ENCODE measurements at places on chromosomes 12 and 14.

DNA sequence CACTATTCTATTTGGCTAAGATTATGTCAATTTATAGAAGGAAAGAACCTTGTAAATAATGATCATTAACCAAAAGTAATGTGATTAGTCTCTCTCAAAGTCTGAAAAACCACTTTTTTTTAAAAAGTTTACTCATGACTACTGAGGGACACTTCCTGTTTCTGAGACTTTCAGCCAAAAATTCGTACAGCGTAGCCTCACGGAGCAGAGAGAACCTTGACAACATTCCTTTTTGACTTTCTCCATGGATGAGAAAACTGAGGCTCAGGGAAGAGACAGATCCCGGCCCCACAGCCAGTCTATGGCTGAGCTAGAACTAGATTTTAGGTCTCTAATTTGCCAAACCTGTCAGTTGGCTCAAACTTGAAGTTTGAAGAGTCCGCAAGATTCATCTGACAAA lies 68.2 kb downstream of the DAD1 start:
- DNase-seq, result no peak

- DNase-seq, result no peak
These were observed 375.3 kb downstream of the C12orf75 start for GRCh38 chr12:105705765-105706164.

DNA sequence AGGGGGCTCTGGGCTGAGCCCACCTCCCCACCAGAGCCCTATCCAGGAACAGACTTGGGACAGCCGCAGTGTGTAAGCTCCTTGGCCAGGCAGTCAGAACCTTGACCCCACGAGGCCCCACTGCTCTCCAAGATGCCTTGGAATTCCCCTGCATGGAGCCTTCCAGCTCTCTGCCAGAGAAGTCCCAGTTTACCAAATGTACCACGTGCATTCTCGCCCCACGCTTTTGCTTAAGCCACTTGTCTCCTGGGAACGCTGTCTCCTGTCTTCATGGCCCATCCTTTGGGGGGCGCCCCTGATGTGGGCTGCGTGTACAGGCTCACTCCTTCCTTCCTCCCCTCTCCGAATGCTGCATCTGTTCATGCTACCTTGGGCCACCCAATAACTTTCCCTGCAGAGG lies 7.9 kb downstream of the FAIM2 start:
- DNase-seq, result no peak

- no peak for DNase-seq
These were observed 31.6 kb downstream of the WBP11 start for GRCh38 chr12:14771651-14772137.

DNA sequence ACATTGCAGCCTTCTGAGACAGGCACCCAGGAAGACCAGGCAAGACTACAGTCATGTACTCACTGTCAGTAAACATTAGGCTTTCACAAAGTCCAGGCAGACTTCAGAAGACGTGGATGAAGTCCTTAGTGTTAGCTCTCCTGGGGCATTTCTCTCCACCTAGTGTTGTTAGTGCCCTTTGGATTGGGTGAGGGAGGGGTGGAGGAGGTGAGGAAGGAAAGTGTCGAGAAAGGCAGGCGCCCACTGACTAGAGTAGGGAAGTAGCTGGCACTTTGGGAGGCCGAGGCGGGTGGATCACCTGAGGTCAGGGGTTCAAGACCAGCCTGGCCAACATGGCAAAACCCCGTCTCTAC lies 20.2 kb downstream of the TMEM229B start:
- no peak for DNase-seq

- no peak for DNase-seq
These were observed 72.0 kb downstream of the ZFC3H1 start for GRCh38 chr12:71591601-71592000.

GRCh38 chr12:131330106-131330815 lies 376.6 kb downstream of the ADGRD1 start:
- no peak for DNase-seq

GRCh38 chr14:104635717-104636116 lies 31.1 kb upstream of the TMEM179 start:
- DNase-seq, result no peak

GRCh38 chr12:76080729-76081415 lies 3.6 kb downstream of the NAP1L1 start:
- no peak for DNase-seq

- DNase-seq, result no peak
These were observed 76.5 kb downstream of the TRMT5 start for GRCh38 chr14:60904381-60904780.

DNA sequence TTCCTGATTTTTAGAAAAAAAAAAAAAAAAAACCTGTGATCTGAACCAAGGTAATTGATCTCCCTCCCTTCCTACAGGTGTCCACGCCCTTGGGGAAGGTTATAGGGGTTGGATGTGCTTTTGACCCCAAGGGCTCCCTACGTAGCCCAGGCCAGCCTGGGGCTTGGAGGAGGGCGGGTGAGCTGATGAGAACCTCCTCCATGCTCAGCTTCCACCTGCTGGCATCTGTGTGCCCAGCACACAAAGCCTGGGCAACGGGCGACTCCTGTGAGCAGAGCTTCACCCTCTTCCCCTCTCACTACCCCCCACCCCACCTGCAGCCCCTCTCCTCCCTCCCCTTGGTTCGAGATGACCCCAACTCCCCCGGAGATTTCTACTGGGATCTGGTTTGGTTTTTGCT lies 25.3 kb upstream of the INF2 start:
- DNase-seq, result no peak

DNA sequence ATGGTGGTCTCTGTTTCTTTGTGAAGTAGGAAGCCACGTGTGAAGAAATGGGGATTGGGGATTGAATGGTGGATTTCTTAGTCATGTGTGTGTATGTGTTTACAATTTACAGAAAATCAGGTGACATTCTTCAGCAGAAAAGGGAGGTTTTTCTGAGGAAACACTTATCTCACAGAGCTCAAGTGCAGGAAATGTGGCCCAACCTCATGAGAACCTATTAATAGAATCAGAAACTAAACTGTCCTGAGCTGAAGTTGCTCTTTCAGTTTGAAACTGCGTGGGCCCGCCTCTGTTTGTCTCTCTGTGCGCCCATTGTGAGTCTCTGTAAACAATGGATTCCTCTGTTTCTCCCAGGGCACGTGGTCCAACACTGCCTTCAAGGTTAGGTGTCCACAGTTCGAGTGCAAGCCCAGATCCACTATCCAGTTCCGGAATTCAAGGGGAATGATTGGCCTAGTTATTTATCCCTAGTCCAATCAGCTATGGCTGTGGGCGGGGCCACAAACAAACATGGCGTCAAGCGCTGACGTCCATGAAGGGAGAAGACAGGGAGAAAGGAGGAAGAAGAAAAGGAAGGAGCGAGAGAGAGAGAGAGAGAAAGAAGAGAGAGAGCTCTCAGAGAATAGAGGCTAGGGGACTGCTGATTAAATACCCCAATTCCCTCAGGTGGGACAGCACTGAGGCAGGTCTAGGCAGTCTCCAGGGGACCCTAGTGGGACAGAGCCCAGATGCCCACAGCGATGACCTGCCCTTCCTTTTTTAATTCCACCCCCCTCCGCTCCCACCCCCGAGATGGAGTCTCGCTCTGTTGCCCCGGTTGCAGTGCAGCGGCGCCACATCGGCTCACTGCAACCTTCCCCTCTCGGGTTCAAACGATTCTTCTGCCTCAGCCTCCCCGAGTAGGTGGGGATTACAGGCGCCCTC lies 31.4 kb upstream of the C12orf76 start:
- DNase-seq, result no peak

DNA sequence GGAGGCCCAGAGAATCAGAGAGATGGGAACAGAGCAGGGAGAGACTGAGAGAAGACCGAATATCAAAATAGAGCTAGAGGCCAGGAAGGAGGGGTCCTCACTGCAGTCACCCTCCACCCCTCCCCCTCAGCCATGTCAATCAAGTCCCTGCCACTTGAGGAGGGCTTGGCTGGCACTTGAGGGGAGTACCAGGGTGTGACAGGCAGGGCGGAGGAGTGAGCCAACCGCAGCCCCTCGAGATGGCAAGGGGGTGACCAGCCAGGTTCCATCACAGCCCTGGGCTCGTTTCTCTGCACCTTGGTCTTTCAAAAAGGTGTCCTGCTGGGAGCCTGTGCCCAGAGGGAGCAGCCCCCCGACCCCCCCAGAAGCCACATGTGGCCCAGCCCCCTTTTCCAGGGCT lies 4.2 kb downstream of the AQP5 start:
- no peak for DNase-seq

DNA sequence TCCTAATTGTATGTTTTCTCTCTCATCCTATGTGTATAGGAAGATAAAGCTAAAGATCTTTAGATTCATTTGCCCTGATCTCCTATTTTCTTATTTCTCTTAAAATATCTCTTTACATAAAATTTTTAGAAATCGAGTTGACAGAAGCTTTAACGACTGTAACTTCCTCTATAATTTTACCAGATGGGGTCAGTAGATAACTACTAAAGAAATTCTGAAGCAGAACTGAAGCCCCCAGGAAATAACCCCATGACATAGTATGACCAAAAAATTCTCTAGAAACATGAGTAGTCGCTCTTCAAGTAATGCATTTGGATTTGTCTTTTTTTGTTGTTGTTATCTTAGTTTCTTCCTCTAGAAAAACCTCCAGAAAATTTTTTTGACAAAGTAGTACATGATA lies 288.0 kb downstream of the ERC1 start:
- no peak for DNase-seq

- no peak for DNase-seq
These were observed 31.9 kb upstream of the MON2 start for GRCh38 chr12:62434494-62435302.

GRCh38 chr12:94327809-94328208 lies 131.9 kb downstream of the CEP83 start:
- no peak for DNase-seq

DNA sequence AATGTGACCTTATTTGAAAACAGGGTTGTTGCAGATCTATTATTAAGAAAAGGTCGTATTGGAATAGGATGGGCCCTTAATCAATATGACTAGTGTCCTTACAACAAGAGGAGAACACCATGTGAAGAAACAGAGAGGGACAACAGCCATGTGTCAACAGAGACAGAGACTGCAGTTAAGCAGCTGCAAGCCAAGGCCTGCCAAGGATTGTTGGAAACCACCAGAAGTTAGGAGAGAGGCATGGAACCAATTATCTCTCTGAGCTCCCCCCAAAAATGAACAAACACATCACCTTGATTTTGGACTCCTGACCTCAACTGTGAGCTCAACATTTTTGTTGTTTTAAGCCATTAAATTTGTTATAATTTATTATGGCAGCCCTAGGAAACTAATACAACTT lies 214.6 kb upstream of the PRKD1 start:
- no peak for DNase-seq

DNA sequence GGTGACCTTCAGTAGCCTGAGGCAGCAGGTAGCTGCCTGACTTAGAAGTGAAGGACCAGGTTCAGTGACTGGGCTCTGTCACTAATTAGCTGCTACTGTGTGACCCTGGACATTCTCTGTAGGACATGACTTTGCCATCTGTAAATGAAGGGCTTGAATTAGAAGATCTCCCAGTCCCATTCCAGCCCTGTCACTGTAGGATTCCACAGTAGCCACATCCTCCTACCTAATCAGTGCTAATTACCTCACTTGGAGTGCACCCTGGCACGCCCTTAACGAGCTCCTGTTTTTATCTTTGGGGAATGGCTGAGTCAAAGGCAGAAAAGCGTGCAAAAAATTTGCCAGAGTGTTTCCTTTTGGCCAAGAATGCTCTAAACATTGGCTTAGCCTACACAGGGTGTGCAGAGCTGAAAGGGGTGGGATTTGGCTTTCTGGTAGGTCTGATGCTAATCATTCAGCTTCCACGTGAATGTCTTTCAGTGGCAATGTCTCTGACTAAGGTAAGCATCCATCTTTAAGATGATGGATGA lies 6.8 kb downstream of the NTF3 start:
- DNase-seq, result no peak

DNA sequence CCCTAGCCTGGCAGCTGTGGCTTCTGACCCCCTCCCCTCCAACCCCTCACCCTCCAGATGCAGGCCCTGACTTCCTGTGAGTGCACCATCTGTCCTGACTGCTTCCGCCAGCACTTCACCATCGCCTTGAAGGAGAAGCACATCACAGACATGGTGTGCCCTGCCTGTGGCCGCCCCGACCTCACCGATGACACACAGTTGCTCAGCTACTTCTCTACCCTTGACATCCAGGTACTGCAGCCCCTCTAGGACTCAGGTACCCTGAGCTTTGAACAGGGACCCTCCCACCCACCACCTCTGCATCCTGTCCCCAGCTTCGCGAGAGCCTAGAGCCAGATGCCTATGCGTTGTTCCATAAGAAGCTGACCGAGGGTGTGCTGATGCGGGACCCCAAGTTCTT lies 6.0 kb upstream of the IRF9 start:
- no peak for DNase-seq

GRCh38 chr12:16130343-16130742 lies 147.1 kb downstream of the SLC15A5 start:
- no peak for DNase-seq

- no peak for DNase-seq
These were observed 120.7 kb downstream of the FOXN3 start for GRCh38 chr14:89296281-89296745.

DNA sequence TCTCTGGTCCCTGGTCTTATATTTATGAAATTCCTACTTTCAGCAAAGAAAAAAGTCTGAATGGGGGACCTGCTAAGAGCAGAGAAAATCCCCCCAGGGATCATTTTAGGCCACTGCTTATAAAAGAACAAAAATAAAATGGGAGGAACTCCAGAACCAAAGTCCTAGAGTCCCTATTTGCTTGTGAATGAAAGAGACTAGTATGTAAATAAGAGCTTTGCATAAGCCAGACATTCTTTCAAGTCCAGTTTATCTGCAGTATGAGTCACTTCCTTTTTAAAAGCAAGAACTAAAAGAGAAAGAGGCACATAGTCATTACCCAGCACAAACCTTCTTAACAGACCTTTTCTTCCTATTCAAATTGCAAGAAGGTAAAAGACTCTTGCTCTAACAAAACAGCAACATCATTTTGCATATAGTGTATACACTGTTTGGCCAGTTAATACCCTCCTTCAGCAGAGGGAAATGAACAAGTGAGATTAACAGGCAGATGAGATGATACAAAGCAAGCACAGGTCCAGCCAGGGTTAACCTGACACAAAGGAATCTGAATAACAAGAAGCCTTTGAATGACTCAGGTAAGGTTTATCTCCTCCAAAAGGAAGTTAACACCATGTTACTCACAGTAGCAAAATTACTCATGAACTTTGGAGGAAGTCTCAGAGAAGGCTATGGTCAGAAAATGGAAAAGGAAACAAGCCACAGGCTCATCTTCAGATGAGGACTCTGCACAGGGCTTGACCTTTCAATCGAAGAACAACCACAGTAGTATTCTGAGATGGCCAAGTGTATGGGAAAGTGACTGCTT lies 87.3 kb downstream of the PHLDA1 start:
- no peak for DNase-seq

DNA sequence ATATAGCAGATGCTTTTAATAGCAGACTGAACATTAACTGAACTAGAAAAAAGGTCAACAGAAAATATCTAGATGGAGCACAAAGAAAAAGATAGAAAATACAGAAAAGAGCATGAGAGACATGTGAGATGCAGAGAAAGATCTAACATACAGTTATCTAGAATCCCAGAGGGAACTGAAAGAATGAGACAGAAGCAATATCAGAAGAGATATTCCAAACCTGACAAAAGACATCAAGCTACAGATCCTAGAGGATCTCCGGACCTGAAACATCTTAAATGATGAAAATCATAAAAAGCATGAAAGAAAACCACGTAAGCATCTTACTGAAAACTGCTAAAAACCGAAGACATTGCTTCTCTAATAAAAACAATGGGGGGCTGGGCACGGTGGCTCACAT lies 75.0 kb downstream of the NUMB start:
- DNase-seq, result no peak

GRCh38 chr14:104128981-104129380 lies 9.4 kb upstream of the KIF26A start:
- DNase-seq, result no peak

All from thoracic aorta (tissue), 2 donors.